ENCODE measurements at places on chromosomes 3 and 15.

GRCh38 chr15:25824618-25825017 lies 38.5 kb downstream of the ATP10A start:
- no peak for DNase-seq

DNA sequence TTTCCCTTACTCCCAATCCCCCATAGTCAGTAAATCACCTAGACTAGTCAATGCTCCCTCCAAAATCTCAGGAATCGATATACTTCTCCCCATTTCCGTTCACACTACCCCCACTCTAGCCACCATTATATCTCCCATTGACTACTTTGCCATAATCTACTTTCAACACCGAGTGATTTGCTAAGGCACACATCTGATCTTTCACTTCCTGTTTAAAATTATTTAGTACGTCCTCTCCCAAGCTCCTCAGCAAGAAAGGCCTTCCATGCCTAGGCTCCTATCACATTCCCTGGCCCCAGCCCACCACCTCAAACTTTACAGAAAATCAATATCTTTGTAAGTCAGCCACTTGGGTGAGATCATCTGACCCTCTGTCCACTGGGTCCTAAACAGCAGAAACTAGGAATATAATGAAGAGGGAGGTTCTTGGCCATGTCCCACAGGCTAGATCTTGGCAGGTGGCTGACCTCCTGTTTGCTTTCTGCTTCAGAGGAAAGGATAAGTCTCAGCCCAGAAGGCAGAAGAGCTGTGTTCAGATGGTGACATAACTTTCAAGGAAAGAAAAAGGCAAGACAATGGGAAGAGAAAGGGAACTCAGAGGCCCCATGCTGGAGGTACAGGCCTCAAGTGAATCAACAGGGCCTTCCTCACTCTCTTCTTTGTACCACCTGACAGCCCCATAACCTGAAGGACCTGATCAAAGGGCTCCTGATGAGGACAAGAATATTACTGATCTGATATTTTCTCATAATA lies 103.0 kb downstream of the RPL22L1 start:
- no peak for DNase-seq

- no peak for DNase-seq
Measured at GRCh38 chr15:75325922-75326321, 9.9 kb upstream of the COMMD4 start.

GRCh38 chr15:28191832-28192231 lies 92.7 kb upstream of the OCA2 start:
- DNase-seq: peak; percentile 88

DNA sequence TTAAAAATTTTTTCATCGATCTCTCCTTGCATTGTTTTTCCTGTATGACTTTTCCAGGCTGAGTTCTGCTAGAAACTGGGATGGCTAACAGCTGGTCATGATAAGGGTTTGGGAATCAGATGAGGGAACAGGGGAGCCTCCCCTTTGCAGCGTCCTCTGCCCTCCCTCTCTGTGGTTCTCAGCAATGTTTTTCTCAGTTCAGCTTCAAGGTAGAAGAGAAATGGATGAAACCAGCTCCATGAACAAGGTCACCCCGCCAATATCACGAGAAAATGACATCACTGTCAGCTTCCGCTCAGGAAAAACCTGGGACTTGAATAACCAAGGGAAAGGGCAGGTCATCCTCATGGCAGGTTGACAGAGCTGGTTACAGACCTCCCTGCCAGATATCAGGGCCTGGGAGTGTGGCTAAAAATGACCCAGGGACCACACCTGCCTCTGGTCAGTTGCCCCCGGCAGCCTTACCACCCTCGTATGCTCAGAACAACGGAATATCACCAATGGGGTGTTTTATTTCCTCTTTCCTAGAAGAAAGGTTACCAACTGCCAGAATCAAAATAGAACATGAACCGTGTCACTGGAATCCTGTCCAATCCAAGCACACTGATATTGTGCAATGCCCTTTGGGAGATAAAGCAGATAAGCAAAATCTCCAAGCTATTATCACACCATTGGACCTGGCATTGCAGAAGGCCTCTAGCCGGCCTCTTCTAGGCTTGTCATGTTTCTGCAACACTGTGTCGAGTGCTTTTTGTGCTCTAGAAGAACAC lies 26.1 kb downstream of the LSM3 start:
- no peak for DNase-seq

- DNase-seq: no peak
Measured at GRCh38 chr3:188076176-188076575, 77.8 kb upstream of the LPP start.

DNA sequence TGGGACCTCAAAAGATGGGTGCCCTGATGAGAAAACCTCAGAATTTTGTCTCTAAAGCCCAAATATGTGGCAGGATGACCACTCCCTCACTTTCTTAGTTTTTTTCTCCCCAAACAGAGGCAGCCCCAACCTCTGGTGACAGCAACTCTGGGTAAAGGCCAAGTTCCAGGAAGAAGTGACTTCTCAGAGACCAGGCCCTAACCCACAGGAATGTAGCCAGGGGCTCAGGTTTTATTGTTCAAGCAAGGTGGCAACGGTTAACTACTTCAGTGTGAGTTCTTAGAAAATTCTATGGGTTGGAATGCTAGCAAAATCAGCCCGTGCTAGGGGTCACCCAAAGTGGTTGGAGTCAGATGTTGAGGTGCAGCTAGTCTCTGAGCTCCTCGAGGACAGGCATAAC lies 5.1 kb upstream of the DNAJA4 start:
- no peak for DNase-seq

DNA sequence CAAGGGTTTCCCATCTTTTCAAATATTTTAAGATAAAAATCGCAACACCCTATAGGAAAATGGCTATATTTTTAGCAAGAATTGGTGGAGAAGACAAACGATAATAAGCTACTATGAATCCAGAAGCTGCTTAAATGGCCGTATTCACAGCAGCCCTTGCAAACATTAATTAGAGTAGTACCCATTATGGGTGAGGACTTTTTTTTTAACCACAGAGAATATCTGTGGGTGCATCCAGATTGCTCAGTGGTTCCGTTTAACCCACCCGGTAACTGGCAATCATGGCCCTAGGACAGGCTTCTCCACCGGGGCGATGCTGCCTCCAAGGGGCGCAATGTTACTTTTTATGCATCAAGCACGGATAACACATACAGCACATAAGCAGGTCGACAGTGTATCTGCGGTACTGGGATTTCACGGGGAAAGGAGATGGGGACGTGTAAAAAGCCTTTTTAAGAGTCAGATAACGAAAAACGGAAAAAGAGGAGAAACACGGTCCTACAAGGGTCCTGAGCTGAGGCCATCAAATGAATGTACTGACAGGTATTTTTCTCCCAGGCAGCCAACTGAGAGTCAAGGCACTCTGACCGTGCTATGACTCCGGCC lies 968 bp upstream of the TMEM266 start:
- no peak for DNase-seq

- no peak for DNase-seq
Measured at GRCh38 chr15:47542312-47542989, 174.9 kb upstream of the SEMA6D start.

GRCh38 chr15:64535460-64536243 lies 75.3 kb downstream of the ZNF609 start:
- DNase-seq: no peak

- no peak for DNase-seq
Measured at GRCh38 chr3:181565416-181565815, 146.3 kb upstream of the SOX2 start.

DNA sequence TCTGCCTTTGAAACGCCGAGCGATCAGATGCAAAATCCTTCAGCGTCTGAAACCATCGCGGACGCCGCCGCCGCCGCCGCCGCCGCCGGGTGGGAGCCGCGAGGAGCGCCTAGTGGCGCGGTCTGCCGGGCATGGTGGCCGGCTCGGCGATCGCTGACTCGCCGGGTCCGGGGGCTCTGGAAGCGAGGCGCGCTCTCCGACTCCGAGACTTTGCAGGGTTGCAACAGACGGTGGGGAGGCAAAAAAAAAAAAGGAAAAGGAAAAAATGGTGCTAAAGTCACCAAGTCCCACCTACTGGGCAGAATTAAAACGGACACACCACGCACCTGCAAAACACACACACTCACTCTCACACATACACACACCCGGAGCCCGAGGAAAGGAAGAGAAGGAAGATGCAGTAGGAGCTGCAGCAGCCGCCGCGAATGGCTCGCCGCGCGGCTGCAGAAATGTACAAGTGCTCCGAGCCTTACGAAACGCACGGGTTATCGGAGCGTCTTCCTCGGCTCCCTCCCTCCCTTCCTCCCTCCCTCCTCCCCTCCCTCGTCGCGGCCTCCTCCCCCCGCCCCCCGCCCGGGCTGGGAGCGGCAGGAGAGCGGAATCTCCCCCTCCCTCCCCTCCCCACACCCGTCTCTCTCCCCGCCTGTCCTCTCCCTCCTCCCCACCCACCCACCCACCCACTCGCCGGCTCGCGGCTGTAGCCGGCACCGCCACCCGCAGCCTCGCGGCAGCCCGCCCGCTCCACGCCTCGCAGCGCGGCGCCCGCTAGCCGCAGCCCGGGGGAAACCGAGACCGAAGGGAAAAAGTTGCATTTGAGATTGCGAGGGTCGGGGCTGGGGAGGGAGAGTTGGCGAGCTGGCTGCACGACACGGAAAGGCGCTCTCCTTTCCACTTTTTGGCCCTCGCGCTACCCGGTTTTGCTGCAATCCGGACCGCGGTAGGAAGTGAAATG lies at the start of gene NTRK3:
Gene NTRK3 (minus strand): TSS at position 461 of the 952 bp plus-strand sequence. CDS start 586 bp downstream, outside the sequence.
- peak; percentile 5 for DNase-seq

DNA sequence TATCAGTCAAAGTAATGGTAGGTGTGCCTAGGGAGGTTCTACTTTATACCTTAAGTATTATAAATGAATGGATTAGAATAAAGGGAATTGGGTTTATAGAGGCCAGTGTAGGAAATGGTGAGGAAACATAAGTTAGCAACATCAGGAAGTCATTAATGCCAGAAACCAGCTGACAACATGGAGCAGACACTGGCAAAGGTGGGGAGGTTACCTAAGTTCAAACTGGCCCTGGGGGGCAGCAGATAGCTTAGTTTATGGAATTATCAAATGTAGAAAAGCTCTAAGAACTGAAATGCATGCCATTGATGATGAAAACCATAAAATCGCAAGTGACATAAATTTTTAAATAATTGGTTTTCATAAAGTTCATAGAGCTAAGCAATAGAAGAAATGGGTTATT lies 498.6 kb downstream of the NAALADL2 start:
- no peak for DNase-seq

DNA sequence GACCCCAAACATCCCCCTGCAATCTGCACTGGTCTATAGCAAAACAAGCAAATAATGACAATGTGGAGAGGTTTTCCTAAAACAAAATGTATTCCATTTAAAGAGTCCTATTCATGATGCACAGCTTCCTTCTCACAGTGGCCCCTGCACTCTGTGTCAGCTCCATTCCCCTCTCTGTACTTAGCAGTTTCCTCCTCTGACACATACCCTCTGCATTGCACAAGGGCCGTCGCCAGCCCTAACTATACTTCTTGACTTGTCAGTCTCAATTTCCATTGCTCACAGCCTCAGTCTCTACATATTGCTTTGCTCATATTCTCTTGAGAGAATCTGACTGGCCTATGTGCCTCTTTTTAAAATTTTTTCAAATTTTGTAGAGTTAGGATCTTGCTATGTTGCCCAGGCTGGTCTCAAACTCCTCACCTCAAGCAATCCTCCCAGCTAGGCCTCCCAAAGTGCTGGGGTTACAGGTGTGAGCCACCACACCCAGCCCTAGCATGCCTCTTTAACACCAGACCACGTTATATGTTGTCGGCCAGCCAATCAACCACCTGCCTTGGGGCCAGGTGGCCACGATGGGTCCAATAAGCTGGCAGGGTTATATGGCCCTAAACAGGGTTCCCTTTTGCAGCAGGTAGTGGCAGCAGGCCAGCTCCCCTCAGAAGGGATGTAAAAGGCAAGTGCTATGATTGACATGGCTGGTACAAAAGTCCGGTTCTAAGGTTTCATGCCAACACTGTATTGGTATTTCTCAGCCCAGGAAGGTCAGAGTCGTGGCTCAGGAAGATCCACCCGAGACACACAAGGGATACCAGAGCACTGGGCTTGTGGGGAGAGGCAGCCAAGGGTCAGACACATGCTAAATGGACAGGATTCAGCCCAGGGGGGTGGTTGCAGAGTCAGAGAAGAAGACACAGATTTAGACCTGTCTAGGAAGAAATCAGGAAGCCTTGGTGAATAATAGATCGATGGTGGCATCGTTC lies 59.0 kb upstream of the SMAD3 start:
- DNase-seq: no peak

GRCh38 chr15:50751394-50751793 lies 14.1 kb downstream of the SPPL2A start:
- DNase-seq: no peak

DNA sequence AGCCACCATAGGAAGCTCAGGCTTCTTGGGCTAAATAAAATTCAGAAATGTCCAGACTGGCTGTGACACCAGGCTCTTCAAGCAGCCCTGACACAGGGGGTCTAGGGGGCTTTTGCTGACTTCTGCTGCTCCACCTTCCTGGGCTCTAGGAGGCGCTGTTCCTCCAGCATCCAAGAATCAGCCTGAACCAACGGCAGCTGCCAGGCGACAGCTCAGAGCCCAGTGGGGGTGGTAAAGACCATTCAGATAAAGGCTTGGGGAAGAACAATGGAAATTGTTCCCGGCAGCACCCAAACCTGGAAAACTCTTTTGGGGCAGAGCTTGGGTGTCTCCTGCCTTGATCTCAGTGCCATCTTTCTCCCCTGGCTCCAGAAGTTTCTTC lies 21.6 kb upstream of the PSTPIP1 start:
- peak; percentile 21 for DNase-seq
